ENCODE measurements at places on chromosomes 4 and X.

DNA sequence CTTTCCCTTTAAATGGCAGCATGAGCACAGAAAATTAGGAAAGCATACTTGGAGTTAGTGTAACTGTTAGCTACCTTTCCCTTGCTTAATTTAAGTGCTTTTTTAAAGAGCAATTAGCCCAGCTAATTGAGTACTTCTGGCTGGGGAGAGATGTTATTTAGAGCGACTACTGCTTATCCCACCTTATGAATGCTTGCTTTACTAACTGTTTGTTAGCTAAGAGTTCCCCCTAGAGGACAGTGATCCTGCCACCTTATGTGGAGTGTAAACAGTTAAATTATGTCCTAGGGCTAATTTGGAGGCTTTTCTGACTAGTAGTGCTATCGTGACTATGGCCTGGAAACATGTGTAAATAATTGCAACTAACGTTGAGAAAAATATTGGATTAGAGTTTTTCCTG, 909.4 kb downstream of the FSTL5 start:
- no peak for DNase-seq

GRCh38 chr4:173181848-173182247, 13.2 kb downstream of the GALNT7 start:
- no peak for DNase-seq

DNA sequence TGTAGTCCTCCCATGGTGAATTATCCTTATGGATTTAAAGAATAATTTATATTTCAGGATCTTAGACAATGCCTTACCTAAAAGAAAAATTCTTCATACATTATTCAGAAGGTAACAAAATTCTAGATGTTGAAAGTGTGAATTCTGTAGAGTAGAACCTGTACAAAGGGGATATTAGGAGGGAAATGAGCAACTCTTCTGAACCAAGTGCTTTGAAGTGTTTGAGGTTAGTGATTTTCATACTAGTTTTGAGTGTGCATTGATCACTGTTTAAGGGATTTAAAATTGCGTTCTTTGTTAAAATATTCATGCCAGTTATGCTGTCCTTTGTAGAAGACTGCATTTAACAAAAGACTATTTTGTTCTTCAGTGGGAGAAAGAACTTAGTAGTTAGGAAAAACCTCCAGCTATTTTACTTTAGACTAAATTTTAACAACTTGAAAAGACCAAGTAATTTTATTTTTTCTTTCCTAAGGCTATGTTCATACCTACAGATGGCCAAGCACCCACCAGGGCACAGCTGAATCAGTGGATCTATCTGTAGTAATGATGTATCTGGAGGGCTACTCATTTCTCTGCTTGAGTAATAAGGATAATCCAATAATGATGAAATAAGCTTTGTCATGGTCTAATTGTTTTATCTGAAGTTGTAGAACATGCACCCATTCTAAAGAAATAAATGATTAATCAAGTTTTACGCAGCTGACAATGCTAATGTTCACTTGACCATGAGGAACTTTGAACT, 134.3 kb upstream of the RPS6KA6 start:
- no peak for DNase-seq

DNA sequence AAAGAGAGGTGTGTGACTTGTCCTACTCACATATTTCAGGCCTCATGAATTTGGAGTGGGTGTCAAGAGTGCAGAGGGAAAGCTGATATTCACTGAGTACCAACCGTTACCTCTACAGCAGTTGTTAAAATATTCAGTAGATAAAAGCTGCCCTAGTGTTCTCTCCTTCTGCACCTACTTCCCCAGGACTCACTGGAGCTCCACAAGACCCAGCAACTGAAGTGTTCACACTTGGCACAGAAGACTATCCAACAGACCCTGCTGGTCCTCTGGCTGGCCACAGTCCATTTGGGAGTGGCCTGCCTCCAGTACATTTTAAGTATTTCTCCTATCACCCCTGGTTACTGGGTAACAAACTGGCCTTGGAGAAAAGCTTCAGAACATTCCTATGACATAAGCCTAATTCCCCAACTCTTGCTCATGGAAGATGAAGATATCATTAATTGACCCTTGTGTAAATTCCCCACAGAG, 70.8 kb downstream of the PPARGC1A start:
- DNase-seq, result no peak

DNA sequence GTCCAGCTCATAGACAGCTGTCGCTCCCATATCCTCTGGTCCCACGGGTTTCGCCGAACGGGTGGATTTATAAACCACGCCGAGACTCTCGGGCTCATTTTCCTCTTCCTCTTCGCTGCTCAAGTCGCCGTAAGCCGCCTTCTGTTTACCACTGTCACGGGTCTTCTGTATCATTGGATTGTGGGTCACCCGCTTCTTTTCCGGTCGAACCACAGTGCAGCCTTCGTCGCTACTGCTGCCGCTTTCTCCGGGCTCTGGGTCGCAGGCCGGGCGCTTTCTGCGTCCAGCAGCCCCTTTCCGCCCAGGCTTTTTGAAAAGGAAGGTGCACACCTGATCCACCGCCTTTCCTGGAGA, 311 bp downstream of the RNF113A start:
- no peak for DNase-seq

- no peak for DNase-seq
Observed at GRCh38 chr4:735583-735982, 30.0 kb downstream of the PCGF3 start.

DNA sequence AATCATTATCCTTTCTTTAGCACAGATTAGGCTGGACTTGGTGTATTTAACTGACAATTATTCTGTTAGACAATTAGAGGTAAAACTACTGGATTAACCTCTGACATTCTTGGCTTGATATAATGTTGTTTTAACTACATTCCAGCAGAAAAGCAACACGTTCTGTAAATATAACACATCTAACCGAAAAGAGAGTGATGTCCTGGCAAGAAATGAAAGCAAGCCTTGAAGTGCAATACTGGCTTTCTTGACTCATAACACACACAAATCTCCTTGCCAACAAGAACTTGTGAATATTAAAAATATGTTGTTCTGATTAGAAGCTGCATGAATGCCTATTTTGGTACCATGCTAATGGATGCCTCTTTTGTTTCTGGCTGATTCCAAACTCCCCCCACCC, 76.4 kb downstream of the EFHC2 start:
- DNase-seq, result no peak

GRCh38 chrX:95040104-95040503, 1366.1 kb downstream of the FAM133A start:
- DNase-seq, result no peak

DNA sequence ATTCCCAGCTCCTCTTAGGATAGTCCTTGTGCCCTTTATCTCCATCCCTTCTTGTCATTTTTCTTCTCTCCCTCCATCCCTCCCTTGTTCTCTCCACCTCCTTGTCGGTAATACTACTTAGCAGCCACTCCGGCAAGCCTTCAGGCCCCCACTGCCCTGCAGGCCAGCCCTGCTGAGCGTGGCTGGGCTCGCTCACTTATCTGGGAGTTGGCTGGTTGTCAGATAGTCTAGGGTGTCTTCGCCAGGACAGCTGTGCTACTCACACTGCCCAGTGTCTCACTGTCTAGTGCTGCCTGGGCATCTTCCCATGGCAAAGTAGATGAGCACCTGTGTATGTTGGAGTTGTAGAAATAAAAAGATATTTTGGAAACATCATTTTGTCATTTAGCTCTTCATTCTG, 75.0 kb downstream of the STK32B start:
- DNase-seq, result no peak

DNA sequence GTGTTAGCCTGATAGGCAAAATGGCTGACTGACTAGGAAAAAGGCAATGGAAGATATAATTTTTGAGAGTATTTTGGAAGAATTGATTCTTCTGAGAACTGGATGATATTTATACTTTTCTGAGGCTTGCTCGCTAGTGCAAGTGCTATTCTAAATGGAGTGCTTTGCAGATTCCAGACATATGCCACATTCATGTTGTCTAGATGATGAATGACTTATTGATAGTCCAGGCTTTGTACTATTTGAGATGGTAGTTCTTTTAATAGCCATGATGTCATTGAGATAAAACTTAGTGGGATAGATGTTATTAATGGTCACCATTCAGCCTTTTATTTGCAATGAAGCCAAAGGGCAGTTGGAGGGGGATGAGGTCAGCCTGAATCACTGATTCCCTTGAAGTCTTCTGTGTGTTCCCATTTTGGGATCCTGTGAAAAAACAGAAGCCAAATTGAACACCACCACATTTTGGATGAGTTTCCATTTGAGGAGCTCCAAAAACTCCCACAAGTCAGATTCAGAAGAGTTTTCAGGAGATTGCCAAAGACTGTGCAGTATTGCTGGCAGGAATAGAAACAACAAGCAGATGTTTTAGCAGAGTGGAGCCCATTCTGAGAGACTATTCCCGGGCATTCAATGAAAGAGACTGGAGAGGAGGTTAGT, 184.1 kb downstream of the IL1RAPL2 start:
- DNase-seq, result no peak

GRCh38 chr4:56127716-56128115, 179.0 kb downstream of the CEP135 start:
- DNase-seq, result no peak

DNA sequence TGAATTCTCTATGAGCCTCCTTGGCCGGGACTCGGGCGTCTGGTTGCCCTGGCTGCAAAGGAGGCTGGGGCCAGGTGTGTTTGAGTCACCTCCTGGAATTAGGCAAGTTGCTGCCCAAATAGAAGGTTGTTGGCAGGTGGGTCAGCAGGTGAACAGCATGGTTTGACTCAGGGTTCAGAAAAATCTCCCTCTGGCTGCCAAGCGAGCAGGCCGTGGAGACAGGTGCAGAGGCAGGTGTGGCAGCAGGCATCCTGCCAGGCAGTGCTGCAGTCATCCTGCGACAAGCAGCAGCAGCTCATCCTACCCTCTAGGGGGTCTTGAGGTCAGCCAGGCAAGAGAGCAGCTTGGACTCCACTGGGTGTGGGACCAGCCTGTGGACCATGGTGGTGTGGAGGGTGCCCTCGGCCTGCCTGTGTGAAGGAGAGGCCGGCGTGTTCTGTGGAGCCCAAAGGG, 8.2 kb downstream of the MSANTD1 start:
- no peak for DNase-seq

GRCh38 chr4:174275101-174275500, 8.4 kb downstream of the FBXO8 start:
- no peak for DNase-seq

DNA sequence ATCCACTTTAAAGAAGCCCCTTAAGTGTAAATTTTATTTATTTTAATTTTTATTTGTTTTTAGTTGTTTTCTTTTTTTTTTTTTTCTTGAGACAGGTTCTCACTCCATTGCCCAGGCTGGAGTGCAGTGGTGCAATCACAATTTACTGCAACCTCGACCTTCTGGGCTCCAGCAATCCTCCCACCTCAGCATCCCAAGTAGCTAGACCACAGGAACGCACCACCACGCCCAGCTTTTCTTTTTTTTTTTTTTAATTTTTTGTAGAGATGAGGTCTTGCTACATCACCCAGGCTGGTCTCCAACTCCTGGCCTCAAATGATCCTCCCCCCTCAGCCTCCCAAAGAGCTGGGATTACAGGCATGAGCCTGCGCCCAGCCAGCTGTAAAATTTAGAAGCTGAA, 6.0 kb downstream of the SAT1 start:
- no peak for DNase-seq

DNA sequence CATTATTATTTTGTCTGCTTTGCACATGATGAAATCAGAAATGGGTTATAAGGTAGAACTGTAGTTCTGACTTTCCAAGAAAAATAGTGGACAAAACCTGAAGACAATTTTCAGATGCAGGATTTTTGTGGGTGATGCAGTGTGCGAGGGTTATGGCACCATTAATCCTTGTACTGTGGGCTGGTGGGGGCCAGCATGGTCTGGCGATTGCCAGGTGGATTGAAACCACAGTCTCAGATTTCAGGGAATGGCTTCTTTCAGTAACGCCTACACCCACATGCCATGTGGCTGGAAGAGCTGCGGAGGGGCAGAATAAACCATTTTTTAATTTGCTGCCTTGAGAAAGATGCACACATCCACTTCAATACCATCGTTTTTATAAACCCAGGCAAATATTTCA, 150.5 kb downstream of the ARSF start:
- no peak for DNase-seq

GRCh38 chrX:103248553-103248952, 6.4 kb downstream of the TCEAL8 start:
- peak; percentile 38 for DNase-seq

GRCh38 chr4:16075061-16075460, 8.8 kb downstream of the PROM1 start:
- no peak for DNase-seq

- no peak for DNase-seq
Observed at GRCh38 chr4:141132709-141133145, 542 bp downstream of the RNF150 start.

DNA sequence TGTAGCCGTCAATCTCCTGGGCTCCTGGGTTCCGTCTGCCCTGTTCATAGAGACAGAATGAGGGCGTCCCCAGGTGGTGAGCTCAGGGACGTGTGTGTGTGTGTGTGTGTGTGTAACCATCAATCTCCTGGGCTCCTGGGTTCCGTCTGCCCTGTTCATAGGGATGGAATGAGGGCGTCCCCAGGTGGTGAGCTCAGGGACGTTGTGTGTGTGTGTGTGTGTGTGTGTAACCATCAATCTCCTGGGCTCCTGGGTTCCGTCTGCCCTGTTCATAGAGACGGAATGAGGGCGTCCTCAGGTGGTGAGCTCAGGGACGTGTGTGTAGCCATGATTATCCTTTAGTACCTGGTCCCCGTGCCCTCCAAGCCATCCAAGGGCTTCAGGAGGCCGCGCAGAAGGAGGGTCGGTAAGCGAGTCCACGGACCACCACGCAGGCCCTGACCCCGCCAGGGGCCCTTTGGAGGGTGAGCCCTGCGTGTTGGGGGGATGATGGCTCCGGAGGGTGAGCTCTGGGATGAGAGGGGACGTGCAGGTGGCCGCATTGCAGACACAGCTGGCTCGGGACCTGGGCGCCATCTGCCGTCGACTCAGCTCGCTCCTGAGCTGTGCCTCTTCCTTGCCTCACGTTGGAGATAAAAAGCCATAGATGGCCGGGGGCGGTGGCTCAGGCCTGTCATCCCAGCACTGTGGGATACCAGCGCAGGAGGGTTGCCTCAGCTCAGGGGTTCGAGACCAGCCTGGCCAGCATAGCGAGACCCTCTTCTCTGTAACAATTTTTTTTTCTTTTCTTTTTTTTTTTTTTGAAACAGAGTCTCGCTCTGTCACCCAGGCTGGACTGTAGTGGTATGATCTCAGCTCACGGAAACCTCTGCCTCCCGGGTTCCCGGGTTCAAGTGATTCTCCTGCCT, 5.4 kb upstream of the GTPBP6 start:
- peak; percentile 49 for DNase-seq

- DNase-seq, result no peak
Observed at GRCh38 chr4:123421227-123421936, 24.8 kb downstream of the SPRY1 start.

DNA sequence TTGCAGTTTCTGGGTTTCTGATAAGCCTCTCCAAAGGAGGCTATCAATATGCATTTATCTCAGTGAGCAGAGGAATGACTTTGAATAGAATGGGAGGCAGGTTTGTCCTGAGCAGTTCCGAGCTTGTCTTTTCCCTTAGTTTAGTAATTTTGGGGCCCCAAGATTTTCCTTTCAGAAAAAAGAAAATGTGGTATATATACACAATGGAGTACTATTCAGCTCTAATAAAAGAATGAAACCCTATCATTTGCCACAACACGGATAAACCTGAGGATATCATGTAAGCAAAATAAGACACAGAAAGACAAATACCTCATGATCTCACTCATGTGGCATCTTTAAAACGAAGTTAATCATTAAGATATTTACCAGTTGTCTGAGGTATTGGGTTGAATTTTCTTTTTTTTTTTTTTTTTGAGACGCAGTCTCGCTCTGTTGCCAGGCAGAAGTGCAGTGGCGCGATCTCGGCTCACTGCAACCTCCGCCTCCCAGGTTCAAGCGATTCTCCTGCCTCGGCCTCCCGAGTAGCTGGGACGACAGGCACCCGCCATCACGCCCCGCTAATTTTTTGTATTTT, 540 bp downstream of the ZNF721 start:
- DNase-seq, result no peak

Data from CD4-positive, alpha-beta T cell treated with Interleukin-1 beta for 1 hour (primary cell).